Gastroesophageal sphincter (tissue), 4 donors: ENCODE measurements at places on chromosomes 16 and 17. TPM values are rescaled to one million over a fixed set of nuclear protein-coding genes. Genes with fewer than 3 reads are reported as not detected.
A peak's percentile ranks its signal among the peaks of the same experiment; 100 is the strongest.

Gene TMC8
- 1.7 TPM for total RNA-seq

- no peaks in the 10 kb centered on the region for H3K36me3 ChIP-seq
- no peak overlapping the region for H3K27ac ChIP-seq
- no peaks in the 10 kb centered on the region for H3K27me3 ChIP-seq
These were observed 388.0 kb upstream of the CA10 start for GRCh38 chr17:52546493-52546892.

Gene FNDC8
- not detected for total RNA-seq

GRCh38 chr17:70049801-70050591 lies 25.0 kb upstream of the KCNJ16 start:
- no peak overlapping the region for H3K4me3 ChIP-seq
- H3K27ac ChIP-seq: no peak overlapping the region
- ATAC-seq: no peak
- H3K4me1 ChIP-seq: peaks cover 18% of the 10 kb centered on the region

Gene RHBDL3
- total RNA-seq: 1.8 TPM

GRCh38 chr17:67244431-67245072 lies 444 bp downstream of the HELZ start:
- H3K27me3 ChIP-seq: no peaks in the 10 kb centered on the region
- H3K27ac ChIP-seq: peak overlapping the region; percentile 62
- H3K4me3 ChIP-seq: peak overlapping the region; percentile 99
- no peaks in the 10 kb centered on the region for H3K4me1 ChIP-seq
- no peaks in the 10 kb centered on the region for H3K36me3 ChIP-seq

DNA sequence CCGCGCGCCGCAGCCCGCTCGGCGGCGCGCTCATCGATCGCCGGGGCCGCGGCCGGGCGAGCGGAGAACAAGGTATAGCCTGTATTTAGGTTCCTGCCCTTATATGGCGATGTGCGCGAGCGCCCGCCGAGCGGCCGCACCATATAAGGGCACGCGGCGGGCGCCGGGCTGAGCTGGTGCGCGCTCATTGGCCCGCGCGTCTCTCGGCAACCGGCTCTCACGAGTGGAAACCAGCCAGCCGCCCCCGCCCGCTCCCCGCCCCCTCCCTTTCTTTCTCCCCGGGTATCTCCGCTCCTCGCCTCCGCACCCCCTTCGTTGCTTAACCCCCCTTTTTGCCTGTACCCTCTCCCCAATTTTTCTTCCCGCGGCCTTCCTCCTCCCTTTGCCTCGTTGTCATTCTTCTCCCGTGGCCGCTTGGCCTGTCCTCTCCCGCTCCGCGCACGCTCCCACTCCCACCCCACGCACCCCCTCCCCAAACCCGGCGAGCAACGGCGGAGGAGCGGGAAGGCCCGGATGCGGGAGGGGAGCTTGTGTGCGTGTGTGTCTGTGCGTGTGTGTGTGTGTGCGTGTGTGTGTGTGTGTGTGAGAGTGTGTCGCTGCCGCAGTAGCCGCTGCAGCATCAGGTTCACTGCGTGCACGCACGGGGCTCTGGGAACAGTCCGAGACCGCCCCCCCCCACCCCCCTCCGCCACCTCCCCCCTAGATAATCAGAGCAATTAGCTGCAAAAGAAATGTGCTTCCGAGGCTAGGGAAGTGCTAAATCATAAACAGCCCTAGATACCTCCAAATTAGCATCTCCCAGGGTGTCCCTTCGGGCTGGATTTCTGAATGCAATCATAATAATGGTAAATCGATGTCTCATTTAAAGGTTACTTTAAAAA lies 13.5 kb upstream of the CBX8 start:
- H3K36me3 ChIP-seq: no peaks in the 10 kb centered on the region
- H3K4me1 ChIP-seq: peaks cover 35% of the 10 kb centered on the region
- no peak overlapping the region for H3K27ac ChIP-seq
- H3K27me3 ChIP-seq: peaks cover 100% of the 10 kb centered on the region
- ATAC-seq: peak; percentile 55
- H3K4me3 ChIP-seq: no peak overlapping the region

Gene PERCC1
- not detected for total RNA-seq

Gene MRC2
- total RNA-seq: 47.2 TPM

DNA sequence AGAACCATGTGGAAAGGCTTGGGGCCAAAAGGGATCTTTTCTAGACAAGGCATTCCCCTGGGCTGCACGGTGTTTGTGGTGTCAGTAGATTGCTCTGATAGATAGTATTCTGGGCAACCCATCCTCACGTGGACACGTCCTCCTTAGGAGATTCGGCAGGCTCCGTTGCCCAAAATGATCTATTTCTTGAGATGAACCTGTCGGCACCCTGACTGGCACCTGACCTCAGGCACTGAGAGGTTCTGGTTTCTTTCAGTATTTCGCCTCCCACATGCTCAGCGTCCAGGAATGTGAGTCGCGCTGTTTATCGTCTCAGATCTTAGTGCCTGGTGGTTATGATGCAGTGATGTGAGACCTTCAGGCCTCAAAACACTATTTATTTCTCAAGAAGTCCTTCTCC lies 89.7 kb downstream of the MARCHF10 start:
- no peak overlapping the region for H3K27ac ChIP-seq
- no peak for ATAC-seq
- no peak overlapping the region for H3K4me3 ChIP-seq
- H3K36me3 ChIP-seq: no peaks in the 10 kb centered on the region
- no peaks in the 10 kb centered on the region for H3K27me3 ChIP-seq

DNA sequence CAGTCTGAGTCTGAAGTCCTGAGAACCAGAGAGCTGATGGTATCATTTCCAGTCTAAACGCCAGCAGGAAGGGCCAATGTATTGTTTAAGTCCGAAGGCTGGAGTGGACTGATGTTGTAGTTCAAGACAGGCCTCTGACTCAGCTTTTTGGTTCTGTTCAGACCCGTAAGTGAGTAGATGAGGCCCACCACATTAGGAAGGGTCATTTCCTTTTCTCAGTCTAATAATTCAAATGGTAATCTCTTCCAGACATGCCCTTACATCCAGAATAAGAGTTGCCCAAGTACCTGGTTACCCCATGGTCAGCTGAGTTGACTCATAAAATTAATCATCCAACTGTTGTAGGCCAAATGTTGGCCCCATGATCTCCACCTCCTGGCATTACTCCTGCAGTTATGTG lies 442.6 kb upstream of the HSBP1 start:
- no peak overlapping the region for H3K4me3 ChIP-seq
- no peak overlapping the region for H3K27ac ChIP-seq
- no peaks in the 10 kb centered on the region for H3K4me1 ChIP-seq
- H3K27me3 ChIP-seq: no peaks in the 10 kb centered on the region
- H3K36me3 ChIP-seq: no peaks in the 10 kb centered on the region

Gene DOC2A
- total RNA-seq: not detected
